Breast epithelium (tissue), 4 donors: ENCODE measurements at places on chromosomes 7 and 10. TPM values are rescaled to one million over a fixed set of nuclear protein-coding genes. Genes with fewer than 3 reads are reported as not detected.
A peak's percentile ranks its signal among the peaks of the same experiment; 100 is the strongest.

DNA sequence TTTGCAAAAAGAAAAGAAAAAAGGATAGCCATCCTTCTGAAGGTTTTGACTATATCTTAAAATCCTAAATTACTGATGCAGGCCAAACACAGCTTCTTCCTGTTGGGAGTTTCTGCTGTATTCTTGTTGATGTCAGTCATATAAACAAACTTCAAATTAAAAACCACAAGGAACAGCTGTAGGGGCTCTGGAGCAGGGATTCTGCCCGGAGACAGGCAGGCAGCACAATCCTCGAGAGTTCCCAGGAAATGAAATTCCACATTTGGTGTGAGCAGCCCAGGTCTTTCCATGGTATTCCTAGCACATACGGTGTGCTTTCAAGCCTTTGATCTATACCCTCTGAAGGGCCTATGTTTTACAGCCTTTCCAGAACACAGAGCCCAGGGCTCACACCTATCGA is 43.2 kb downstream of the INSYN2A start:
- DNase-seq, result no peak

- DNase-seq, result no peak
These were observed 135.2 kb upstream of the ADO start for GRCh38 chr10:62669341-62669740.

- no peak for DNase-seq
These were observed 2.0 kb upstream of the AASS start for GRCh38 chr7:122145937-122146645.

- no peak for DNase-seq
These were observed 5.8 kb upstream of the IL2RA start for GRCh38 chr10:6068006-6068405.

ANKRD30A gene
- total RNA-seq, result 2.6 TPM

GPC2 gene
- 3.4 TPM for total RNA-seq

RELN gene
- 4.5 TPM for total RNA-seq

DNA sequence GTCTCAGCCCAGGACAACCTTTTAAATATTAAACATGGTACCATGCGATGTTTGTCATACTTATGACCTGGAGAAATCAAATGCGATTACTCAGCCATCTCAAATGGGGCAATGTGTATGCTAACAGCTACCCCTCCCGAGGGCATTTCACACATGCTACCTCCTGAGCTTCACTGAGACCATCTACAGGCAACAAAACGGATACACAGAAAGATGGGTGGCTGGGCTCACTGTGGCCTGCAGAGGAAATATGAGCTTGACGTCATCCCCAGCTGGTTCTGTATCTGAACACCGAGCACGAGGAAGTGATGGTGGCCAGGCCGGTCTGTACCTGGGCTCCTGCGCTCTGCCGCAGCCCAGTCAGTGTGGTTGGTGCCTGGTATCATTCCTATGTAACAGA is 374.3 kb downstream of the RPS24 start:
- no peak for DNase-seq

- DNase-seq, result no peak
These were observed 42.0 kb upstream of the CYP2C18 start for GRCh38 chr10:94641480-94641879.

DNA sequence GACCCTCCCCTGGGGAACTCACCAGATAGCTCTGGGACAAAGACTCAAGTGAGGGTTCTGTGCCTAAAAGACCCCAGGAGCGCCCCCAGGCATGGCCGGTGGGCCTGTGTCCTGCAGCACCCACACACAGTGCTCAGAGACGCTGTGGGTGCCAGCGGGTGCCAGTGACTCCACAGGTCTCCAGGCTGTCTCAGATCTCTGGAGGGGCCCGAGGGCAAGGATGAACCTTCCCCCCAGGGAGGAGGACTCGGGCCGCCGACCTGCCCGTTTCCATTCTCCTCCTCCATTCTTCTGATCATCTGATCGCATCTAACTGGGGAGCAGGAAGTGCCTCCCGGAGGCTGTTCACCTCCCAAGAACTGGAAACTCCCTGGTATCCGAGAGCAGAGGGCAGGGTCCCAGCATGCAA is 980 bp downstream of the ADAM8 start:
- no peak for DNase-seq

ATG9B gene
- not detected for total RNA-seq

CRYGN gene
- total RNA-seq, result 1.3 TPM

GRCh38 chr10:80770239-80770638 is 232.5 kb downstream of the SH2D4B start:
- no peak for DNase-seq

GRCh38 chr7:19030281-19030680 is 87.2 kb downstream of the TWIST1 start:
- no peak for DNase-seq

GRCh38 chr10:89206402-89207180 is 526 bp downstream of the CH25H start:
- peak; percentile 23 for DNase-seq

GRCh38 chr10:80462299-80462980 is 8.3 kb downstream of the TSPAN14 start:
- DNase-seq, result no peak

DNA sequence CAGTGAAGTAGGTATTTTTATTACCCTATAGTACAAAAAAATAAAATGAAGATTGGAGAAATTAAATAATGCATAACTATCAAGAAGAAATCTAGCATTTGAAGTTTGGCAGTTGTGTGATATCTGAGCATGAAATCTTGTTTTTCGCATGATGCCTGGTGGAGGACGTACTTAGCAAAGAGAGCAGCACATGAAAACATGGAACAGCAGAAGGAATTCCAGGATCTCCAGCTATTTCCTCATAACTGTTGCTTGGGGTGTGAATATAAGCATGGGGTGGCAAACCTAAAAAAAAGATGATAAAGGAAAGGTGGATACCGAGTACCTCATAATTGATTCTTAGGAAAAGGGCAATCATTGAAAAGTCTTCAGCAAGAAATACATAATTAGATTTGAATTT is 174.3 kb upstream of the FAM3C start:
- DNase-seq, result no peak

GRCh38 chr7:157813053-157813452 is 476.2 kb downstream of the DNAJB6 start:
- no peak for DNase-seq

MEOX2 gene
- total RNA-seq, result 19.7 TPM

POLR2J3 gene
- total RNA-seq, result 16.5 TPM

GRCh38 chr7:4768597-4769569 is 6.5 kb upstream of the AP5Z1 start:
- DNase-seq, result no peak

AKR1C3 gene
- 110 TPM for total RNA-seq

CCDC146 gene
- 15.5 TPM for total RNA-seq

GRCh38 chr7:158861936-158862704 is 5.8 kb downstream of the DYNC2I1 start:
- DNase-seq, result no peak

GRCh38 chr7:28395831-28396230 is 16.5 kb upstream of the CREB5 start:
- no peak for DNase-seq

GRCh38 chr10:30233186-30233959 is 115.7 kb downstream of the MTPAP start:
- DNase-seq, result no peak

- no peak for DNase-seq
These were observed 43.7 kb downstream of the KCNMA1 start for GRCh38 chr10:77593771-77594470.
